ENCODE measurements at places on chromosomes 16 and 17.

DNA sequence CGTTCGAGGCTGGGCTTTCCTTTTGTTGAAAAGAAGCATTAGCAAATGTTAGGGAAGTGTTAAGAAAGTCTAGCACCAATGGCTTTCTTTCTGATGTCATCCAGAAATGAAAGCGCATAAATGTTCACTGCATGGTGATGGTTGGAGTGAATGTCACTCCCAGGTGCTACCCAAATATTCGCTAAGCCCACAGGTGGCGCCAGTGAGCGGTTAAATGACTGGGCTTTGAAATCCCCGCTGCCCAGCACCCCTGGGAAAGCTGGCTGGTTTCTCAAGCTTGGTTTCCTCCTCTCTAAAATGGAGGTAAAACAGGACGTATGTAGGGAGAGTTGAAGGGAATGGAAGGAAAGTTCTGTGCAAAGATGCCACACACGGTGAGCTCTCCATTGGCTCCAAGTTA lies 104.4 kb downstream of the IRX5 start:
- DNase-seq, result no peak

- DNase-seq, result no peak
These were observed 45.9 kb upstream of the KCNJ16 start for GRCh38 chr17:70028978-70029767.

GRCh38 chr16:22924492-22924891 lies 110.5 kb downstream of the HS3ST2 start:
- no peak for DNase-seq

DNA sequence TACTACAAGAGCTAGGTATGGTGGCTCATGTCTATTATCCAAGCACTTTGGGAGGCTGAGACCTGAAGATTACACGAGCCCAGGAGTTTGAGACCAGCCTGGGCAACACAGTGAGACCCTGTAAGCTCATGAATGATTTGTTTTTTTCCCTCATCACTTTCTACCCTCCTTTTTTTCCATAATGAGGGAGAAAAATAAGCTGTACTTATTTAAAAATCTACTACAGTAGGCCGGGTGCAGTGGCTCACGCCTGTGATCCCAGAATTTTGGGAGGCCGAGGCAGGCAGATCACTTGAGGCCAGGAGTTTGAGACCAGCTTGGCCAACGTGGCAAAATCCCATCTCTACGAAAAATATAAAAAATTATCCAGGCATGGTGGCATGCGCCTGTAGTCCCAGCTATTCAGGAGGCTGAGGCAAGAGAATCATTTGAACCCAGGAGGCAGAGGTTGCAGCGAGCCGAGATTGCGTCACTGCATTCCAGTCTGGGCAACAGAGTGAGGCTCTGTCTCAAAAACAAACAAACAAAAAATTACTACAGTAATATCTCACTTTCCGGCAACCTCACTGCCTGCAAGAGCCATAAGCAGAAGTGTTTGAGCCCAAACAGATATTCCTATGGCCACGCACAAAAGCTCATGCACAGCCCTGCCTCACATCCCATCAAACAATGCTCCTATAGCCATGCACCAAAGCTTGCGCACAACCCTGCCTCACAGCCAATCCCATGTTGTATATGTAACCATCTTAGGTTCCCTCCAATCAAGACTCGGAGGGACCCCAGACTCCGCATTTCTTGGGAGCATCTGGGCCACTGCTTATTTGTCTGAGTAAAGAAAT lies 37.4 kb downstream of the TK2 start:
- DNase-seq, result no peak

DNA sequence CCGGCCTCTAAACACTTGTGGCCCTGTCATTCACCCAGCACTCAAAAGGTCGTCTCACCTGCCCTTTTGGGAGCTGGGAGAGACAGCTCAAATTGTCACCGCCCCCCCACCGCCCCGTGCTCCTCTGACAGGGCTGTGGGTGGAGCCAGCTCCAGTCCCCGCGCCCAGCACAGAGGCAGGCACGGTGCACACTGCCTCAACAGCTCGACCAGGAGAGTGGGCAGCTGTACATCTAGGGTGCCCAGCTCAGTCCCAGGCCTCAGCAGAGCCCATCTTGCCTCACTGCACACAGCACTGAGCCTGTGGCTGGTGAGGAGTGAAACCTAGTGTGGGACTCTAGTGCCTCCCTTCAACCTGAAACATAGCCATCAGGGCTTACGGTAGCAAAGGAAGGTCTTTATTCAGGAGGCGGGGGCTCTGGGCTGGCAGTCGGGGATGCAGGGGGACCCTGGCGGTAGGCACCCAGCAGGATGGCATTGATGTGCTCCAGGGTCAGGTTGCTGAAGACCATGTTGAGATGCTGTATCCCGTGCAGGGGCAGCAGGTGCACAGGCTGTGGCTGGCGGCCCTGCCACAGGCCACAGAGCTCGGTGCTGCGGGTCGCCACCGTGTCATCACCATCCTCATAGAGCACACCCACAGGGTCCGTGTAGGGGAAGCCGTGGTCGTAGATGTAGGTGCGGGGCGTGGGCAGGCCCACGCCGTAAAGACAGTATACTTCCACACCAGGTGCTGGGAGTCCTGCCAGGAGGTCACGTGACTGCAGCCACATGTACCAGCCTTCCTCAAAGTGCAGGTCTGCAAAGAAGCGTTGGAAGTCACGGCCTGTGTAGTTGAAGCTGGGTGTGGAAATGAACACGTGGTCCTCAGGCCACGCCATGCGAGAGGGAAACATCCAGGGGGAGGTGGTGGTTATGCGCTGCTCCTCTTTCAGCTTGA lies 3.1 kb upstream of the PSMB10 start:
- no peak for DNase-seq

DNA sequence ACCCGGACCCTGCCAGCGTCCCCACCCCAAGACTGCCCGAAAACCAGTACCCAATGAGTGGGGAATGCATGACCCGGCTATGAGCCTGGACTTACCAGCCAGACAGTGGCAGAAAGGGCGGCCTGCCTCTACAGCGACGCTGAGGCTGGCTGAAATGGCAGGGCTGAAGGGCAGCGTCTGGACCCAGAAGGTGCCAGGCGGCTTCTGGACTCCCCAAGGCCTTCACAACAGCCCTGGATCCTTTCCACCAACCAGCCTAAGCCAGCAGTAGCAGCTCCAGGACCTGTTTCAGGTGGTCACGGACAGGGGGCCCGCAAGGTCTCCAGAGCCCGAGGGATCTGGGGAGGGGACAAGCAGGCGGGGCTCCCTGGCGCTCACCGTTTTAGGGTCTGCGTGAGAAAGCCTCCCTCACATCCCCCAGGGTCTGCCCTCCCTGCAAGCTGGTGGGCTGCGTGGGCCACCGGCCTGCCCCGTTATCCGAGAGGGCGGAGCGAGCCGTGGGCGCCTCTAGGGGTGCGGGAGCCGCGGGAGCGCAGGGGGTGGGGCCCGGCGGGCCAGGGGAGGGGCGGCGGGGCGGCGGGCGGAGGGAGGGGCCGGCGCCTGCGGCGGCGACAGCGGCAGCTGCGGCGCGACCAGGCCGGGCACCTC lies at the start of gene RIPOR1:
Gene RIPOR1, plus strand, starts transcription at position 608 of the 648 bp plus-strand sequence. CDS start 9,618 bp downstream, outside the sequence.
- no peak for DNase-seq

DNA sequence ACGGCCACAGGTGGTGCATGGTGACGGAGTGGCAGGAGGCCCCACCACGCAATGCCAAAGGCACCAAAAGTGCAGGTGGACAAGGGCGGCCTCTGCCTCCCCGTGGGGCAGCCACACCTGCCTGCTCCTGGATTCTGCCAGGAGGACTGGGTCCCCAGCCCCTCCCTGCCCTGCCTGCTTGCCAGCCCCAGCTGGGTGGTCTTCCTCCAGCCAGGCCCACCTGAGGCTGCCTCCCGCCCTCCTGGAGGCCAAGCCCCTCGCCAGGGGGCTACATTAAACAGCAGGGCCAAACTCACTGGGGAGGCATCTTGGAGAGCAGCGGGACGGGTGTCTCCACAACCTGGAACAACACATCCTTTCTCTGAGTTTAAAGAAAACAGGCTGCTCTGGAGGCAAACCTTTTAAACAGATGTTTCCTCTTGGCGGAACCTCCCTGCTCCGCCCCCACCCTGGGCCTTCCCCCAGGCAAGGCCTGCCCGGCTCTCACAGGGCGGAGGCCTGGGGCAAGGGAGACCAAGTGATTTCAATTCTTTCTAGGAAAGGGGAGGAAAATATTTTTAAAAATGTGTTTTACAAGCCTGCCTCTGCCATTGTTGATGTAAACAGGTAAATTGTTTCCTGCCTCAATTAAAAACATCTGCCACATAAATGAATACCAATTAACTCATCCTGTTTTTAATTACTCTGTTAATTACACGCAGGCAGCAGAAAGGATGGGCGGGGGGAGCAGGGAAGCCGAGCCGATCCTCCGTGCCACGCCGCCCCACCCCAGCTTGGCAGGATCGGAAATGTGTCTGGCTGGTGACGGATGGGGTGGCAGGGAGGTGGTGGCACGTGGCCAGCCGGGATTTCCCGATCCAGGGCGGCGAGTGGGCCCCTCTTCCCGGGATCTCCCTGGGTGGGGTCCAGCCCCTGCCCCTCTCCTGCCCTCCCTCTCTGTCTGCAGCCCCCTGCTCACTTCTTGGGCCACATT lies 54.4 kb upstream of the PABPN1L start:
- DNase-seq, result no peak

All from cortex of kidney (tissue), 1 donor.